Endothelial cell of umbilical vein (primary cell): ENCODE measurements at places on chromosomes 13 and 19. TPM values are rescaled to one million over a fixed set of nuclear protein-coding genes. Genes with fewer than 3 reads are reported as not detected.

The PRTN3 gene
- not detected in 2 replicates for total RNA-seq

The MAP4K1 gene
- 1.2 and 1.6 TPM in 2 replicates for total RNA-seq

The CYP4F3 gene
- total RNA-seq: not detected in 2 replicates

The MIA gene
- total RNA-seq: not detected in 2 replicates

The SHISA2 gene
- total RNA-seq: 2.5 and 4.7 TPM in 2 replicates
